ENCODE measurements at places on chromosomes 12 and 14.

GRCh38 chr14:64698903-64699302 is 5.3 kb upstream of the PLEKHG3 start:
- no peak for DNase-seq

GRCh38 chr14:103127861-103128598 is 4.8 kb downstream of the TNFAIP2 start:
- no peak for DNase-seq

GRCh38 chr12:15469356-15469755 is 147.0 kb downstream of the PTPRO start:
- DNase-seq, result no peak

DNA sequence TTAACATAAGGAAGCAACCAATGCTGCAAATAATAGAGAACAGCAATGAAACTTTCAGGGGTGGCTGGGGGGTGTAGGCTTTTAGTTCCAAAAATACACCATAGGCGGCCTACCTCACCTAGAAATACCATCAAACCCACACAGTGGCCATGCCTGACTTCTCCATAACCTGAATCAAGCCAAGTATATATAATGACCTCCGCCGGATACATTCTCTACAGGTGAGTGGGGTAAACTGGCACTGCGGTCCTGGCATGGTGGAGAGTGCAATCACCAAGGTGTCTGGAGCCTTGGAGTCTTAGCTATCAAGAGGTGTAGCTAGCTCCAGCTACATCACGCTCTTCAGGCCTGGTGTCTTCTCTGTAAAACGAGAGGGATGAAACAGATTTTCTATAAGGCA is 1.2 kb downstream of the ZBTB25 start:
- no peak for DNase-seq

DNA sequence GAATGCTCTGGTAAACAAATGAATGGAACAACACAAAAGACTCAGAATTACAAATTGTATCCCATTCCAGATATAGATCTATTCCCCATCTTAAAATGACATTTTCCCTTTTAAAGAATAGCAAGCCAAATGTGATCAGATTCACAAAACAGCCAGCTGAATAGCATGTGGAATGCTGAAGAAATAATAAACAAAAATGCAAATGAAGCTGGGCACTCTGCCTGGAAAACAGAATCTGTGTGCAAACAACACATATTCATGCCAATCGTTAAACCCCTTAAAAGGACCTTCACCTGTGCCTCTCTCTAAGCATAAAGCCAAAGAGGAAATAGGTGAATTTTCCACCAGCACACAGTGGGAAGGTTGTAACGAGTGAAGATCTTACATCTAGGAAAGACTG is 67.9 kb upstream of the PDZRN4 start:
- no peak for DNase-seq

GRCh38 chr14:100062590-100062989 is 2.6 kb upstream of the EVL start:
- no peak for DNase-seq

DNA sequence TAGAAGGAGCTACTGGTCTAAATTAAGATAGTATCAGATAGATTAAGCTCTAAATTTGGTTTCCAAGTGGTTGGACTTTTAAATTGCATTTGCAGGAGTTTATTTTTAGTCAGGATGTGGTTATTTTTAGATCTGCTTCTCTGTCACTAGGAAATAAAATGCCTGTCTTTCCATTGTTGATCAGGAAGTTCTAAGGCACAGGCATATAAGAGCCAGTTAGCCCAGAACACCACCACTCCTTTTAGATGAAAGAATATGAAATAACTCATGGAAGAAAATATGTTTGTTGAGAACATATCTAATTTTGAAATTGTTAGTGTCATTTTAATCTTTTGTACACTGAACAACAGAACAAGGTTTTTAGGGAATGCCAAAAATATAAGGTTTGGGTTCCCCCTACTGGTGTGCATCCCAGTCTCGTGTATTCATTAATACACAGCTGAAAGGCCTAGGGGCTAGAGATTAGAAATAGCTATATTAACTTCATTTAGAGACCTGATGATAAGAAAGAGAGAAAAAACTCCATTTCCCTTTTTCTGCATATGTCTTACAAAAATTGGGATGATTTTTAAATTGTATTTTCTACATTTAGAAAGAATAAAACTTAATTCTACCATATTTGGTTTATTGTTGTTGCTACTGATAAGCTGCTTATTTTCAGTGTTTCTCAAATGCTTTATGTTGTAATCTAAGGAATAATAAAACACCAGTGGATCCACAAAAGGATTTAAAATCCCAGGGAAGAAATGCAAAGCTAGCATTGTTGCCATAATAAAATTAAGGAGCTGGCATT is 67.2 kb downstream of the RIC8B start:
- DNase-seq, result no peak

- DNase-seq, result no peak
These were observed 295.0 kb downstream of the DIO2 start for GRCh38 chr14:79916281-79916680.

DNA sequence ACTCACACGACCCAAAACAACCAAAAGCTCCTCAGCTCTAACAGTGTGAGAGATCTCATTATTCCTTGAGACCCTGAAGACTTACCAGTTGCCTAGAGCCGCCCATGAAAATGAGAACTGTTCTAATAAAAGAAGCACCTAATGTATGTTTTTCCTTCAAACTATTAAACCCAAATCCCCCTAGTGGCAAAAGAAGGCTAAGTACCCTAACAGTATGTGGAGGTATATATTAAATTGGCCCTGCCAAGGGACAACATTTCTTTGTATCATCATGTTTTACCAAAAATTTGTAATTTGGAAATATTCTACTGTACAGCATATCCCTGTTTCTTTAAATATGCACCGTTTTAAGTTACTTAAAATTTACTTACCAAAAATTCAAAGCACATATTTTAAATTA is 38.0 kb upstream of the PPFIA2 start:
- DNase-seq, result no peak

DNA sequence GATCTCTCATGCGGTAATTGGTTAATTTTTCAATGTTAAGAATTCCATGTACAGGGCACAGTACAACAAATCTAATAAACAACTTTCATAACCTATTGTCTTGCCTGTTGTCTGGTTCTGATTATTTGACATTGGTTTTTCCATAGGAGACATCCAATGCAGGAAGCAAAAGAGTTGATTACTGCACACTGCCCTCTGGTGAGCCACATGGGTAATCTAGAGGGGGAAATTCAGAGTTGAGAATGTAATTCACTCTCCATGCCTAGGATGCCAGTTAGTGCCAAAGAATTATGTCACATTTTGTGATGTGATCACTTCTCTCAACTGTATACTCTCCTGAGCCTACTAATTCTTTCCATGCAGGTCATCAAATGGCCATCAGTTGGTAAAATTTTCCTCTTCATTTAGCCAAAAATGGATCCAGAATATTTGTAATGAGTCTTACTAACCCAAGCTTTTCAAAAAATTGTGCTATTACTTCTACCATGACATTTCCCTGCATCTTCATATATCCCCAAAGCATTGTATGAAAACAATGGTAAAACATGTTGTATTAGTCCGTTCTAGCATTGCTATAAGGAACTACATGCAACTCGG is 17.7 kb upstream of the CCDC91 start:
- DNase-seq, result no peak

DNA sequence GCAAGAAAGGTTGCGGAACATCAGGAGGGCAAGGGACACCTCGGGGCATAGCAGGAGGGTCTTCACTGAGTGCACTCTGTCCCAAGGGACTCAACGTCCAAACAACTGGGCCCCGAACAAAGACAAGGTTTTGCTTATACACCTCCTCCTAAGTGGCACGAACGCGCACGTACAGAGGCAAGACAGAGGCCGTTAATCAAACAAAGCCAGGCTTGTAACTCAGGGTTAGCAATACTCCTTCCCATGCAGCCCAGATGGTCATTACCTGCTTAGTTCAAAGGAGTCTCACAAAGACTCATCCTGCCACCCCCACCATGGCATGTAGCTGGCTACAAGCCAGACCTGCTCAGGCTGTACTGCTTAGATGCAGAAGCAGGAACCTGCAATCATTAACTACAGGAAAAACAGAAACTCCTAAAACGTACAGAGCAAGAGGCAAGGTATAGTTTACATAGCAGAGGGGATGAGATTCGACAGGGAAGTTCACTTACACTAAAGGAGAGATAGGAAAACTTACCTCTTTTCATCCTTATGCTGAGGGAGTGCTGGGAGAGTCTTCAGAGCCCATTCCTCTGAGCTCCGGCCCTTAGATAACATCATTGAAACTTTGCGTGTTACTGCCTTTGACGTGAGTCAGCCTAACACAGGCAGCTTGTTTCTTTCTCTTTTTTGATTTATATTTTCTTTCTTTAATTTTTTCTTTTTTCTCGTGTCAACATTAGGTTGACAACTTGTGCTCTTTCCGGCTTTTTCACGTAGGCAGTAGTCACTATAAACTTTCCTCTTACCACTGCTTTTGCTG is 1319.1 kb downstream of the TMEM121 start:
- peak; percentile 42 for DNase-seq
